Esophagus mucosa (tissue), 1 donor: ENCODE measurements at places on chromosomes 4 and X.

GRCh38 chr4:2891294-2891693, 47.6 kb downstream of the ADD1 start:
- ATAC-seq = peak; percentile 39

GRCh38 chr4:111268769-111269414, 646.0 kb upstream of the PITX2 start:
- ATAC-seq = no peak

GRCh38 chrX:53321230-53321942, 40.0 kb upstream of the IQSEC2 start:
- ATAC-seq = peak; percentile 41

DNA sequence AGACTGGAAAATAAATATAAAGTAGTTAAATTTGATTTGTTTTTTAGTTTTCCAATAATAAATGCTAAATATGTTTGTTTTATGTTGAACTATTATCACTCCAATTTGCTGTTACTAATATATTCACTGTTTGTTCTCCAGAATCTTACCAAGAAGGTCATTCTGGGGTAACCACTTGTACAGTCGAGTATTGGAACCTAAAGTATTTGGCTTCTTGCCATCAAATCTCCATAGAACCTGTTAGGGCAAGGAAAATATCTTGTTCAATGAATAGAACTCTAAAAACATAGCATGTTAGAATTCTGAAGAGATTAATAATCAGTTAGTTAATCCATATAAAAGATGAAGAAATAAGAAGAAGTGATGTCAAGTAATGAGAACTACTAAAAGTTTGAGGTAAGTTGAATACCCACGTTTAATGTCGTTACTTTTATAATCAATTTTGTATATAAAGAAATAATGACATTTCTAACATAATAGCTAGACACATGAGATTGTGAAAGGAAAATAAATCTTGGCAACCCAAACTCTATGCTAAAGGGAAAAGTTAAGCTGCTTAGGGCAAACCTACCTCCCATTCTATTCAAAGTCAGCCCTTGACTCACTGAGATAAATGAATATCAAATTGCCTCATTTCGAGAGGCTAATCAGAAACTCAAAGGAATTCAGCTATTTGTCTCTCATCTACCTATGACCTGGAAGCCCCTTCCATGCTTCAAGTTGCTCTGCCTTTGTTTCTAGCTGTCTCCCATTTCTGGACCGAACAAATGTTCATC, 15.3 kb downstream of the UGT2B15 start:
- peak; percentile 33 for ATAC-seq

GRCh38 chrX:20529301-20529700, 262.6 kb upstream of the RPS6KA3 start:
- ATAC-seq = no peak

DNA sequence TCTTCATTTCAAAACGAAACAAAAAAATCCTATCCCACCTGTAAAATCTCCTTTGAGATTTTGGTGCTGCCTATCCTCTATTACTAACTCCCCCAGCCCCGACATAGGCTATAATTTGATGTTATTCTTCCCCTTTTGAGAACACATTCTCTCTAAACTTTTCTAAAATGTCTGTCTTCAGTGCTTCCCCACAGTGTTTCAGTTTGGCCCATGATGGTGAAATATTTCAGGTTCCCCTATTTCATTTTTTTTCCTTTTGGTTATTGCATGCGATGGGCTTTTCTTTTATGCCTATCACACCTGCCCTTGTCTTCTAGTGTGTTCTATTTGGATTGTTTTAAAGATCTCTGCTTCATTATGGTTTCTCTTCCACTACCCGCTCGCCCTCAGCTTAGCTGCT, 14.7 kb downstream of the BCORL1 start:
- no peak for ATAC-seq

DNA sequence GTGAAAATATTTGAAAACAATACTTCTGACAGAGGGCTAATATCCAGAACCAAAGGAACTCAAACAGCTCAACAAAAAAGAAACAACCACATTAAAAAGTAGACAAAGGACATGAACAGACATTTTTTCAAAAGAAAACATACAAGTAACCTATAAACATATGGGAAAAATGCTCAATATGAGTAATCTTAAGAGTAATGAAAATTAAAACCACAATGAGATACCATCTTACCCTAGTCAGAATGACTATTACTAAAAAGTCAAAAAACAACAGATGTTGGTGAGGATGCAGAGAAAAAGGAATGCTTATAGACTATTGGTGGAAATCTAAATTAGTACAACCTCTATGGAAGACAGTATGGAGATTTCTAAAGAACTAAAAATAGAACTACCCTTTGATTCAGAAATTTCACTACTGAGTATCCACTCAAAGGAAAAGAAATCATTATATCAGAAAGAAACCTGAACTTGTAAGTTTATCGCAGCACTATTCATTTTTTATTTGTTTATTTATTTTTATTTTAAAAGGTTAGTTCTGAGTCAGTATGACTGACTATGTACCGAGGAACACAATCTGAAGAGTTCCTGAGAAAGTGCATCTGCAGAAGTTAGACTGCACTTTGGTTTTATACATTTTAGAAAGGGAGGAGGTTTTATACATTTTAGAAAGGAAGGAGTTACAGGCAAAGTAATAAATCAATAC, 231.3 kb downstream of the INPP4B start:
- ATAC-seq = no peak

- no peak for ATAC-seq
Measured at GRCh38 chrX:69278031-69278687, 112.9 kb upstream of the PJA1 start.

GRCh38 chr4:18082236-18082635, 60.7 kb upstream of the LCORL start:
- peak; percentile 96 for ATAC-seq

DNA sequence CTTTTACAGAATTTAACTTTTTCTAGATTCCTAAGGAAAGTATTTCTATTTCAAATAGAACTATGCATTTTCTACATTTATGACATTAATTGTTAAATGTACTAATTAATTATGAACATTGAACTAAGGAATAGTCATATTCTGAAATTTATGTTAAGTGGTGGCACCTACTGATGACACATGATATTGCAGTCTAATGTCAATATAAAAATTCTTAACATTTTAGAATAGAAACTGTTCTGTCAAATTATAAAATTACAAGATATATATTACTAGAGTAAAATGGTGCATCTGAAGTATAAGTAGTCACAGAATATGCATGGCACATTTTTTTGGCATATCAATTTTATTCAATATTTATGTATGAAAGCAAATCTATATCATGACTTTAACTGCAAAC, 40.2 kb upstream of the NDNF start:
- no peak for ATAC-seq

DNA sequence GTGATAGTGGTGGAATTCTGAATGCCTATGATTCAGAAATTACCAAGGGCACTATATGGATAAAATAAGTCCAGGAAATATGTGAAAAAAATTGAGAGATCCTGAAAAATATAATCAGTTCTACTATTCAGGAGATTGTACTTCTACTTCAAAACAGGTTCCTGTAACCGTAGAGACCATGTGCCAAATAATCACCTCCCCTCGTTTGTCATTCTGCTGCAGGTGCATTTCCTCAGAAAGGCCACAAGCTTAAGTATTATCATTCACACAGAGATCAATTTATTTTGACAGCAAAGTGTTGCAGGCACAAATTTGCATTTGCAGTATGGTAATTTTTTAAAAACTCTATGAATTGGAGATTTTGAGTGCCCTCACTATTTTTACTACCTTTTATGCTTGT, 1000.0 kb downstream of the CCSER1 start:
- ATAC-seq = no peak

GRCh38 chrX:107574054-107574683, 54.1 kb upstream of the PRPS1 start:
- ATAC-seq = peak; percentile 55

DNA sequence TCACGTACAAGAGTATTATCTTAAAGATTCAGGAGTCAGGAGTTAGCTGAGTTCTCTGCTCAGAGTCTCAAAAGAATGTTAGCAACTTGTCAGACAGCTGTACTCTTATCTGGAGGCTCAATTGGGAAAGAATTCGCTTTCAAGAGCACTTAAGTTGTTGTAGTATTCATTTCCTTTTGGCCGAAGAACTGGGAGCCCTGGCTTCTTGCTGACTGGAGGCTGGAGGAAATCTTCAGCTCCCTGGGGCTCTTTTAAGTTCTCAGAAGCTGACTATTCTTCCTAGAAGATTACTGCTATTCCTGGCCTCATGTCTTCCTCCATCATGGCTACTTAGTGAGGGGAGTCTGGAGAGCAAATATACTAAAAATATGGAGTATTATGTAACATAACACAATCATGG, 587.2 kb downstream of the EPHA5 start:
- ATAC-seq = no peak
